NCI-H2029 (cell line): ENCODE measurements at places on chromosomes 16 and 17.

DNA sequence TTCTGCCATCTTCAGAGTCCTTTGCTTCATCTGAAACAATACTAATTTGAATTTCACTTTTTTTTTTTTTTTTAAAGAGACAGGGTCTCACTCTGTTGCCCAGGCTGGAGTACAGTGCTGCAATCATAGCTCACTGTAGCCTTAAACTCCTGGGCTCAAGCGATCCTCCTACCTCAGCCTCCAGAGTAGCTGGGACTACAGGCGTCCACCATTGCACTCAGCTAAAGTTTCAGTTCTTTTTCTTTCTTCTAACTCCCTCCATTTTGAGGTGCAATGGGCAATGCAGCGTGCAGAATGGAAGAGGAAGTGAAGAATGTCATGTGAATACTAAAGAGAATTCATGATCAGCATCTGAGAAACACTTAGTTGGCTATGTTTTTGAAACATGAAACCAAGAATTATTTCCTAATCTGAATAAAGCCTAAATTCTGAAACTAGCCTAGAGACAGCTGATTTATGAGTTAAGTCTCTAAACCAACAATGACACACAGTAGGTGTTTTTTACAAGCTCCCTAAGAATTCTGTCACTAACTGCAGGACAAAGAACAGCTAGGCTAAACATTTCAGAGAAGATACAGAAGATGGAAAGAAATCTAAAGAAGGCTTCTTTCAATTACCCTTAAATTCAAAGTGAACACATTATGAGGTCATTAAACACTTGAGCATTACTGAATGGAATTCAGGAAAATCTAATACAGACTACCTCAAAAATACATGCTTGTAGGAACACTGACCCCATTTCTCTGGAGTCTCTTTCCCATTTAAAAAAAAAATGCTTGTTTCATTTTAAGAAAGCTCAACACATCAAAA, 21.0 kb downstream of the SNN start:
- DNase-seq, result no peak

DNA sequence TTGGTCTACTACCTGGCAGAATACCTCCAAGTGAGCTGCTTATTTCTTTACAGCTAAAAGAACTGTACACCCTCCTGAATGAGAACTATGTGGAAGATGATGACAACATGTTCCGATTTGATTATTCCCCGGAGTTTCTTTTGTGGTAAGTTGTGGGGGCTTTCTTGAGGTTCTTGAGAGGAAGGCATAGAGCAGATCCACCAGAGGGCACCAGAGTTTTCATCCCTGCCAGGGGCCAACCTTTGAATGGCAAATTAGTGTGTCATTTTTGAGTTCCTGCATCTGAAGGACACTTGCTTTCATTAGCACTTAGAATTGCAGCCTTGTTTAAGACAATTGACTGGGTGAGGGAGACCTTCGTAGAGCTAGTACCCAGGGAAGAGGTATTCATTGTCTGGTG, 35.0 kb downstream of the NMT1 start:
- no peak for DNase-seq

GRCh38 chr16:70660672-70661350, 14.5 kb downstream of the IL34 start:
- no peak for DNase-seq

DNA sequence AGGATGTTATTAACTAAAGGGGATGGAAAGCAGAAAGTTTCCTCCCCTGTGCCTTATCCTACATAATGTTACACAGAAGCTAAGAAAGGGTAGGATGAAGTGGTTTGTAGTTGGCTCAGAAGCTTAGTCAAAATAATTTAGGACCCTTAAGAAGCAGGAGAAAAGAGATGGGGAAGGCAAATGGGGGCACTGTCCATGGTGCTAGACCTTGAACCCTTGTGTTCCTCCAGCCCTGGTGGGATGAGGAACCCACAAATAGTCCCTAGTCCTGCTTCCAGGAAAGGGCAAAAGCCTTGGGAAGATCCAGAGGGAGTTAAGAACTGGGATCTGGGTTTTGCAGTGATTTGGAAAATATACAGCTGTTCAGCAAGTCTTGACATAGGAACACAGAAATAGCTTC, 54.5 kb downstream of the SLC5A11 start:
- DNase-seq, result no peak

DNA sequence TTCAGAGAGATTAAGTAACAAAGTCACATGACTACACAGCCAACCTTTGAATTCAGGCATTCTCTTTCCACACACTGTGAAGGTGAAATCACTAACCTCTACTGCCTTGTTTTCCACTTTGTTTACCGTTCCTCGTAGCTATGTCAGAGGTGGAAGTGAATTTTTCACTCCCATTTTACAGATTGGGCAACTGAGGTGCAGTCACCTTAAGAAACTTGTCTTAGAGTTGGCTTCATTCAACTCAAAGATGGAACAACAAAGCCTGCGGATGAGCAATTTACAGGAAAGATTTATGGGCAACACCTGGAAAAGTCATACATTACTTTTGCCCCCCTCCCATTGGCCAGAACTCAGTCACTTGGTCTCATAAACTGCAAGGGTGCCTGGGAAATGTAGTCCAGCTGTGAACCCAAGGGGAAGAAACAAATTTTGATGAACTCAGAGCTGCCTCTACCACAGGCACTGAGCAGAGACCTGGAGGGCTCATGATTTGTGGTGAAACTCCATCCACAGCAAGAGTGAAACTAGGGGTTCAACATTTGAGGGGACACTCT, 784.6 kb upstream of the EEF2KMT start:
- DNase-seq, result no peak

- DNase-seq, result no peak
These were observed 425.8 kb upstream of the ZFHX3 start for GRCh38 chr16:73473713-73474112.

DNA sequence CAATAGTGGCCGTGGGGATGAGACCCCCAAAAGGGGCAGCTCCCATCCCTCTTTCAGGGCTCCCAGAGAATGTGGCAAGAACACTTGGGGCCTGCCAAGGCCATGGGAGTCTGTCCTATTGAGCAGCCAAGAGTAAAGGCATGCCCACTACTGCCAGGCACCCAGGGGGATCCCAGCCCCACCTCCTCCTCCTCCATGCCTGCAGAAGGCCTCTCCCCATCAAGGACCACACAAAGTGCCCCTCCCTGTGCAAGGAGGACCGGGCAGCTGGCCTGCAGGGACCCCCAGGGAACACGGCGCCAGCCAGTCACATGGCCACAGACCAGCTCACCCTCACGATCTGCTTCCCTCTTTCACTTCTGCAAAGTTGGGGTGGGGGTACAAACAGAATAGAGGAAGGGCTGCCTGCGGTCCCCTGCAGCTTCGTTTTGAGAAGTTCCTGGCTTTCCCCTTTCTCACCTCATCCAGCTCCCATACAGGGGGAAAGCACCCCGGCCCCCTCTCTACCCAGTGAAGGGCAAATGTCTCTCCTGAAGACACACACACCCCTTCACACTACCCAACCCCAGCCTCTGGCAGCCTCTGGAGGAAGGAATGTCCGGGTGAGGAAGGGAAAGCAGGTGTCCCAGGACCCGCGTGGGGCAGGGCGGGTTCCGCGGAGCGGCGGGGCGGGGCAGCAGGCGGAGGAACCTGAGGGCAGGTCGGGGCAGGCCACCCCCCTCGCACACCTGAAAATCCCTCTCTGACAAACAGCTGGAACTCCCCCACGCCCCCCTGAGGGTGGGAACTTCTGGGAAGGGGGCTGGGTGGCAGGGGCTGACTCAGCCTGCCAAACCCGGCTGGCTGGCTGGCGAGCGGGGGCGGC, 2.0 kb downstream of the PPP1R9B start:
- DNase-seq, result no peak

- DNase-seq, result no peak
These were observed 87.8 kb downstream of the SPAG9 start for GRCh38 chr17:51032850-51033249.

- DNase-seq, result no peak
These were observed at the start of gene CHST5 for GRCh38 chr16:75535901-75536300. CHST5 (minus strand) TSS chr16:75536108; CDS start chr16:75530384, 5,724 bp downstream.

DNA sequence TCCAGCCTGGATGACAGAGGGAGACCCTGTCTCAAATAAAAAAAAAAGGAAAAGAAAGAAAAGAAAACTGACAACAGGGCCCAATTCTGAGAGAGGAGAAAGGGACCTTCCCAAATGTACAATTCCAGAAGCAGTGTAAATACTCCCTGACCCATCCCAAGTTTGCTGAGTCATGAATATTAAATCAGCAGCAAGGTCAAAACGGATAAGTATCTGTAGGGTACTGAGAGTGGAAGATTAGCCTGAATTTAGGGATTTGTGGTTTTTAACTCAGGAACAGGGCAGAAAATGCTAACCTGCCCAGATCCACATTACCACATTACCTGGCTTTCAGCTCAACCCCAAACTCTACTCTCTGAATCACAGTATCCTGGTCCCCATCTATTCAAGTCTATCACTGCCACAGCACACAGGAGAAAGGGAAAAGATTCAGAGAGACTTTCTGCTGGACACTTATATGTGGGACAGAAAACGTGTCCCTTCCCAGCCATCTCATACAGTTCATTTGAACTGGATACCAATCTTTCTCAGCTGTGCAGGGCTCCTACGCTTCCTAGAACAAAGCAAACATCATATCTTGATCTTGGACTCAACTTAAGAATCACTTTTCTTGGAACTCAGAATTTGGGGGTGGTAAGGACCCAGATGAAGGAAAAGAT, 2.9 kb downstream of the FXR2 start:
- no peak for DNase-seq

- DNase-seq, result no peak
These were observed 194.1 kb downstream of the CDH13 start for GRCh38 chr16:82820855-82821254.

DNA sequence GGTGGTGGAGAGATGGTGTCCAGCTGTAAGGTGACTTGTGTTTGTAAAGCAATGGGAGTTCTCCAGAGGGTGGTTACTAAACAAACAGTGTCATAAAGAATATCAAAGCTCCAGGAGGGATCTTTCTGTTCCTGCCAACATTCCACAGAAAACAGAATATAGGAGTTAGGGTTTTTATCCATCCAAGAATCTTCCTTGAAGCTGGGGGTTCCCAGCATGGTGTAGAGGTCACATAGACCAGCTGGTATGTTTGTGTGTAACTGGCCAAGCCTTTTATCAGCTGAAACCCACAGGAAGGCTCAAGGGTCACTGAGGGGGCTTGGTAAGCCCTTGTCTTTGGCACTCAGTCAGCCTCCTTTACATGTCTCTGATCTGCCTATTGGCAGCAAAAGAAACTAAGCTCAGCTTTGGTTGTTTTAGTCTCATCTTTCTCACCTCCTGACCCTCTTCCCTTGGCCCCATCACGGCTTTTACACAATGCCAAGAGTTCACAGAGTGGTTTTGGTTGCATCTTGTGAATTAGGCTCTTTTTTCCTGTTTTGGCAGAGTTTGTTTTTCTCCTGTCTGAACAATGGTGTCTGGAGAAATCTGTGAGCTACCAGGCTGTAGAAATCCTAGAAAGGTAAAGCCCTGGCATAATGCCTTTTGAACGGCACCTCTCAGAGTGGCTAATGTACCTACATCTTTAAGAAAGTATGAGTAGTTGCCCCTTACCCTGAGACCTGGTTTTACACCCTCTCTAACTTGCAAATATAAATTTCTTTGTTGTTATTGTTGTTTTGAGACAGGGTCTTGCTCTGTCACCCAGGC, 4.6 kb downstream of the CNTD1 start:
- DNase-seq, result no peak

DNA sequence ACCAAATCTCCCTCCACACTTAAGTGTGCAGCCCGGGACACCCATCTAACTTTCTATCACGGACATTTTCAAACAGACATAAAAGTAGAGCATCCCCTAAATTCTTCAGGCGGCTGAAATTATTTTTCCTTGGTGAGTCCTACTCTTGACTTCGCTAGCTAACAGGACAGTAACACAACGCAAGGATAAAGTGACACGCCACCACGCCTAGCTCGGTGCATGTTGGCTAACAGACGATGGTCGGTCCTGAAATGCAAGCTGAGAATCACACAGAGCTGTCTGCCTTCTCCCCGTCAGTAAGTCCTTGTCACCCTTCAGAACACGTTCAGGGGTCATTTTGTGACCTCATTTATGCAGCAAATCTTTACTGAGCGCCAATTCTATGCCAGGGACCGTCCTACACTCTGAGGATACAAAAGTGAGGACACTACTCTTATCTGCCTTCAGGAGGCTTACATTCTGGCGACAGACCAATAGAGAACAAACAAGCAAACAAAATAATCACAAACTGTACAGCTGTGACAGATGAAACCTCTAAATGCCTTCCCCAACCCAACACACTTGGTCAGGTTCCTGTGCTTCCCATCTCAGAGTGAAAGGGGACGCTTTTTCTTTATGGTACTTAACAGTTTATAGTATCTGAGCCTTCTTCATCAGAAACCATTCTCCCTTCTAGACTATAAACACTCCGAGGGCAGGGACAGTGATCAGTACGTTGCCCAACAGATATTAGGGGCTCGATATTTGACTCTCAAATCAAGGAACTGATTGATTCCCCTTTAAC, 1.3 kb downstream of the NTAN1 start:
- DNase-seq, result no peak

GRCh38 chr16:30340621-30341020, 14.5 kb downstream of the CD2BP2 start:
- DNase-seq, result peak; percentile 29

GRCh38 chr16:12488371-12488770, 315.3 kb downstream of the CPPED1 start:
- no peak for DNase-seq

DNA sequence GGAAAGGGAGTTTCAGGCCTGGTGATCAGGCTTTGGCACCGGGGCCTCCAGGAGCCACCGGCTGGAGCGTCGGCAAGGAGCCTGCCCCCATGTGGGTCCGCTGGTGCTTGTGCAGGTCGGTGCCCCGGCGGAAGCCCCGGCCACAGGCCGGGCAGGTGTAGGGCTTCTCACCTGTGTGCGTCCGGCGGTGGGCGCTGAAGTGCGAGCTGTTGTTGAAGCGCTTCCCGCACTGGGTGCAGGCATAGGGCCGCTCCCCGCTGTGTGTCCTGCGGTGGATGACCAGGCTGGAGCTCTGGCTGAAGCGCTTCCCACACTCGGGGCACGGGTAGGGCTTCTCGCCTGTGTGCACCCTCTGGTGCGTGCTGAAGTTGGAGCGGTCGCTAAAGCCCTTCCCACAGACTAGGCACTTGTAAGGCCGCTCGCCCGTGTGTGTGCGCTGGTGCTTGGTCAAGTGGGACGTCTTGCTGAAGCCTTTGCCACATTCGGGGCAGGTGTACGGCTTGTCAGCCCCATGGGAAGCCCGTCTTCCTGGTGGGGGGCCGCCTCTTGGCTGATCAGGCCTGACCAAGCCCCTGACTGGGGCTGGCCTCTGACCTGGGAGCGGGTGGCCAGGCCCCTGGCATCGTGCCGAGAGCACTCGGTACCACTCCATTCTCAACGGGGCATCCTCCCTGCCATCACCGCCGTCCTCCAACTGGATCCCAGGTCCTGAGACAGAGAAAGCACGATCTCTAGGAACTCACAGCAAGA, 14.4 kb downstream of the ZNF500 start:
- DNase-seq, result no peak

GRCh38 chr17:60573236-60574051, 26.5 kb upstream of the PPM1D start:
- no peak for DNase-seq

GRCh38 chr17:18626152-18626870, 17.9 kb downstream of the TBC1D28 start:
- DNase-seq, result no peak

- no peak for DNase-seq
These were observed 341.1 kb downstream of the PMP22 start for GRCh38 chr17:14923981-14924380.
